NCI-H510A treated with DMSO at 0.1 percent for 48 hours (cell line): ENCODE measurements at places on chromosomes 1 and 21.

DNA sequence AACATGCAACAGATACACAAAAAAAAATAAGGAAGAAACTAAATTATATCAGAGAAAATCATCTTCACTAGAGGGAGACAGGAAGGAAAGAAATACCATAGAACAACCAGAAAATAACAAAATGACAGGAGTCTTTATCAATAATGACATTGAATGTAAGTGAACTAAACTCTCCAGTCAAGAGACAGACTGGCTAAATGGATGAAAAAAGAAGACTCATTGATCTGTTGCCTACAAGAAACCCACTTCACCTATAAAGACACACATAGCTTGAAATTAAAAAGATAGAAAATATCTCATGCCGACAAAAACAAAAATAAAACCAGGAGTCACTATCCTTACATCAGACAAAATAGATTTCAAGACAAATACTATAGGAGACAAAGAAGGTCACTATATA lies 593.1 kb upstream of the USP24 start:
- no peak for DNase-seq

DNA sequence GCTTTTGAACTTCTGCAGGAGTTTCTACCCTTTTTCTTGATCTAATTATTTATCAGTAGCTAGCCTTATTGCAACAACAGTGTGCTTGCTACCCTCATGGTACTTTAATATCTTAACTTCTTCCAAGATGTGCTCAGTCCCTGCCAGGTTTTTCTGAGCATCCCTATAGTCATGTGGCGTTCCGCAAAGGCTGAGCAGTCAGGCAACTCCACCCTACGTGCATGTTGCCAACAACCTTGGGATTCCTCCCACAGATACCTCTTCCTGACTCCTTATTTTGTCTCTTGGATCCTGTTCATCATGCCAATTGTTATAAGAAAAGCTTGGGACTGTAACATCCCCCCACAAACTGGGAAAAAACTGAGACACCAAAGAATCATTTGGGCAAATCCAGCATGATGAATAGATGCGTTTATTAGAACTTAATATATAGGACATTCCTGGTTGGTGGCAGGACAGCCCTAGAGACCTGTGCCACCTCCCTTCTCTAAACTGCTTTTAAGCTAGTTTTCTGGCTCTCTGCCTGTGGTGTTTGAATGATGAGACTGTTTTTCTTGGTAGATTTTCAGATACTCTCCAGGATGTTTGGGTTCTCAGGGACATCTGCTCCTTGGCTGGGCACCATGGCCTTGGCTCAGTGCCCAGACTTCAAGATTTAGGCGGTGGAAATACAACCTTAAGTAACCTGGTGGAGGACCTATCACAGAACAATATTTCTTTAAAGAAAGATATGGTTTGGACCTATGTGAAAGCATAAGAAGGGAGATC lies 27.1 kb upstream of the KCTD3 start:
- no peak for DNase-seq

DNA sequence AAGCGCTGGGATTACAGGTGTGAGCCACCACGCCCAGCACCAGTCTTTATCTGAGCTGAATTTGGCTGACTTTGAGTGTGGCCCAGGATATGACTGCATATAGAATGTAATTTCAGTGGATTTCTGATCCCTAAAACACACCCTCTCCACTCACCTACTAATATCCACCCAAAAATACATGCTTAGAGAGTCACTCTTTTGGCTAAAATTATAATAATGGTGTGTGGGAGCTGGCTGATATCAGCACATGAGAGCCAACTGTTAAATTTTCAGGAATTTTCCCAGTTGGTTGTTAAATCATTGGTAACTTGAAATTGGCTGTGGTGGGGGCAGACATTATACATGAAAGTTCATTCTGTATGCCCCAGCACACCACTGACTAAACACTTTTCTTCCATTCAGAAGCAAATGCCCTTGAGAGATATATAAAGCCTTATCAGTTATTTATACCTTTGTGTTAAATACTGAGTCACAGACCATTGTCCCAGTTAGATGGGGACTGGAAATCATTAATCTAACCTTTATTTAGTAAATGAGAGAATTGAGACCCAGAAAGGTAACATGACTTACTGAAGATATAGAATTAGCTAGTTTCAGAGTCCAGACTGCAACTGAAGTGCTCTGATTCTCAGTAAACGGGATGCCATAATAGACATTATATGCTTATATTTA lies 9.9 kb upstream of the CD247 start:
- DNase-seq = no peak

- DNase-seq = no peak
Measured at GRCh38 chr1:216688127-216688657, 35.0 kb downstream of the ESRRG start.

DNA sequence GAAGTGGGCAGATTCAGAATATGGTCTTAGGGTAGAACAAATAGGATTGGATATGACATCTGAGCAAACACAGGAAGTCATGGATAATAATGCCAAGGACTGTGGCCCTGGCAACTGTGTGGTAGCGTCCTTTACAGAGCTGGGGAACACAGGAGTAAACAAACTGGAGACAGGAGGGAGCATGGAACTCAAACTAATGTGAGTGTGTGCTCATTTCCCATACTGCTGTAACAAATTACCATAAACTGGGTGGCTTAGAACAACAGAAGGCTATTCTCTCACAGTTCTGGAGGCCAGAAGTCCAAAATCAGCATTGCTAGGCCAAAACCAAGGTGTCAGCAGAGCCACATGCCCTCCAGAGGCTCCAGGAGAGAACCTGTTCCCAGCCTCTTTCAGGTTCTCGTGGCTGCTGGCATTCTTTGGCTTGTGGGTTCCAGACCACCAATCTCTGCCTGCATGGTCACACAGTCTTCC lies 106.4 kb downstream of the TGFBR3 start:
- peak; percentile 77 for DNase-seq

DNA sequence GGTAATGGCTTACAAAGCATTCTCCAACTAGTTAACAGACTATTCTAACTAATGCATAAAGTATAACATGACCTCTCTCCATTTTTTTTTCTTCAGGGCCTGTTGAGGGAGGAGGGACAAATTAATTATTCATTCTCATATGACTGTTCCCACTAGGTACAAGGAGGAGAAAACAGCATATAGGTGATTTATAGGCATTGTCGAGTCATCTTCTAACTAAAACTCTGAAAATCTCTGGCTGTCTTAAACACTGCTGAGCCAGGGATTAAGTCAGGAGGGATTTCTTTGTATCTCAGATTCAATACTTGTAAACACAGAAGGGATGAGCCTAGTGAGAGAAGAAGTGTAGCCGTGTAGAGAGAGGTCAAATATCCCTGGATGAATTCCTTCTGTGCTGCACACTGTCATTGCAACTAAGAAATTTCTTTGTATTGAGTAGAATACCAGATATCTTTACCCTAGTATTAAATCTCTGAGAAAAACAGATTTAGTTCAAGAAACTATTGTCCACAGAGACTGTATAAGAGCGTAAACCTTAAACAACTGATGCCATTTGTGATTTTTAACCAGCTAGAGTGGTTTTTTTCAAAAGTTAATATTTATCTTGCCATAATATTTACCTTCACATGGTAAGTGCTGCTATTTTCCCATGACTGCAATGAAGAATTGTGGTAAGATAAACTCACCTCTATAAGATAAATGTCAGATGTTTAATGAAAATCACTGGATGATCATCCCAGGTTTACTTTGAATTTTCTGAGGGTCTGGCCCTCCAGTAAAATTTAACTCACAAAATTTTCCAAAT lies 465.3 kb downstream of the RWDD3 start:
- DNase-seq = no peak

DNA sequence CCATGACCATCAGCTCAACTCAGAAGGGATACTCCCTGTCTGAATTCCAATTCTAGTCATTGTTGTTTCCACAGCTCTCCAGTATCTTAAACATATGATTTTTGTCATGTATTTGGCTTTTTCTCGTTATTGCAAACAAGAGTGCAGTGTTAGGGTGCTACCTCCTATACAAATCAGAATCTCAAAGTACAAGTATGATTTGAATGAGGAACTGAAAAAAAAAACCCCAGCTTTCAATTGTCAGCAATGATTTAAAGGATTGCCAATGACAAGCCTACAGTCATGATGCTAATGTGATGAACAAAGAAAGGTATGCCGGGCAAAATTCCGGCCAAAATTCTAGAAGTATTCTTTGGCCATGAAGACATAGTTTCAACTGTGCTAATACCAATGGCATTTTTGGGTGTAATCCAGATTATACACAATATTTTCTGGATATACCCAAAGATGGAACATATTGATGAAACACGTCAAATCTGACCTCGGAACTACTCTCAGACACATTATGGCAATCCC lies 14.9 kb downstream of the TMEM35B start:
- DNase-seq = no peak

GRCh38 chr1:182698971-182699370 lies 14.6 kb upstream of the RGS8 start:
- DNase-seq = no peak

DNA sequence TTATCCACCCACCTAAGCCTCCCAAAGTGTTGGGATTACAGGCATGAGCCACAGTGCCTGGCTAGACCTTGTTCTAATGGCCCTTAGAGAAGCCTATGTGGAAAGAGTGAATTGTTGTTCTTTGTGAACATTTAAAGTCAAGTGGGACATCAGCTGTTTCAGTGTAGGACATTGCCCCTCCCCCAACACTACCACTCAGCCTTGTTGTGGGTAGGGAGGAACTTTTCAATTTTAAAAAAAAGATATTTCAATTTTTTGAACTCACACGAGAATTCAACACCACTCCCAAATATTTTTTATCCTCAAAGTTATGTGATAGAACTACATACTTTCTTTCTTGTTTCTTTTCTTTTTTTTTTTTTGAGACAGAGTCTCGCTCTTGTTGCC lies 36.7 kb upstream of the TMEM222 start:
- DNase-seq = no peak

GRCh38 chr1:240711020-240711419 lies 99.1 kb upstream of the GREM2 start:
- DNase-seq = no peak

DNA sequence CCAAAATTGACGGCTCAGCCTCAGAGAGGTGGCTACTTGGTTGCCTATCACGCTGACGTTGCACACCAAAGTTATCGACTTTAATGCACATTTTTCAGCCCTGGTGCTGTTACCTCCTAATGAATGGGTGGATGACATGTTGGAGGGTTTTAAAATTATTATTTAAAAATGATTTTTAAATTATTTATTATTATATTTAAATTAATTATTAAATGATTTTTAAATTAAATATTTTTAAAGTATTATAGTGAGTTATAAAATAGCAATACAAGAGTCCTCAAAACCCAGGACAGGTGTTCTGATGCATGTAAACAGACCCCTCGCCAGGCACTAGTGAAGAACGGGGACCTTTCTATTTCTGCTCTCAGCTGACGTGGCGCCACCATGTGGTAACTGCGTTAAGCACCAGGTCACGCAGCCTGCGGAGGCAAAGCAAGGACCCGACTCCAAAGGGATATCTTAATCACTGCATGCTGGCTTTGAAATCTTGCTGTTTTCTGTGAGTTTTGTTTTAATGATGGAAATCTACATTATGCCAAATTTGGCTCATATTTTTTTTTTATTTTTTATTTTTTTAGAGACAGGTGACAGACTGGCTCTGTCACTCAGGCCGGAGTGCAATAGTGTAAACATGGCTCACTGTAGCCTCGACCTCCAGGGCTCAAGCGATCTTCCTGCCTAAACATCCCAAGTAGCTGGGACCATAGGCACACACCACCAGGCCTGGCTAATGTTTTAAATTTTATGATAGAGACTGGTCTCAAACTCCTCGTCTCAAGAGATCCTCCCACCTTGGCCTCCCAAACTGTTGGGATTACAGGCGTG lies 22.6 kb downstream of the CASP9 start:
- DNase-seq = peak; percentile 93

- no peak for DNase-seq
Measured at GRCh38 chr1:41939194-41939593, 20.5 kb upstream of the HIVEP3 start.

- DNase-seq = no peak
Measured at GRCh38 chr21:23247334-23247733, 2249.1 kb downstream of the NCAM2 start.

GRCh38 chr21:45211661-45212060 lies 76.0 kb downstream of the POFUT2 start:
- no peak for DNase-seq

DNA sequence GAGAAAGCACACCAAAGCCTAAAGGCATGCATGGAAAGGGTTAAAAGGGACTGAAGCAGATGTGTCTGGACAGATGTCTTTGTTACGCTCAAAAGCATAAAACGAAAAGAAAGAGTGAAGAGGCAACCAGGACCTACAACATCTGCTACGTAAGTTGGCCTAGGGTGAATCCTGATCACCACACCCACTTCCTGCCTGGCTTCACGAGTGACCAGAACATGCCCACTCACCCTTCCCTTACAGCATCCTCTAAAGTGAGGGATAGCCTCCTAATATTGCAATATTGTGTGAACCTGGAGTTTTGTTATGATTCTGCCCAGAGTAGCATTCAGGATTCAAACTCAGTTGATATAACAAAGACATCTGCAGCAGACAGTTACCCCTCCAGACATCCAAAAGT lies 10.6 kb upstream of the OLIG2 start:
- no peak for DNase-seq

- no peak for DNase-seq
Measured at GRCh38 chr21:33127868-33128242, 57.9 kb downstream of the OLIG1 start.

GRCh38 chr1:212225416-212225815 lies 59.8 kb upstream of the PPP2R5A start:
- DNase-seq = no peak

- DNase-seq = no peak
Measured at GRCh38 chr1:91054780-91055481, 33.1 kb upstream of the ZNF644 start.

DNA sequence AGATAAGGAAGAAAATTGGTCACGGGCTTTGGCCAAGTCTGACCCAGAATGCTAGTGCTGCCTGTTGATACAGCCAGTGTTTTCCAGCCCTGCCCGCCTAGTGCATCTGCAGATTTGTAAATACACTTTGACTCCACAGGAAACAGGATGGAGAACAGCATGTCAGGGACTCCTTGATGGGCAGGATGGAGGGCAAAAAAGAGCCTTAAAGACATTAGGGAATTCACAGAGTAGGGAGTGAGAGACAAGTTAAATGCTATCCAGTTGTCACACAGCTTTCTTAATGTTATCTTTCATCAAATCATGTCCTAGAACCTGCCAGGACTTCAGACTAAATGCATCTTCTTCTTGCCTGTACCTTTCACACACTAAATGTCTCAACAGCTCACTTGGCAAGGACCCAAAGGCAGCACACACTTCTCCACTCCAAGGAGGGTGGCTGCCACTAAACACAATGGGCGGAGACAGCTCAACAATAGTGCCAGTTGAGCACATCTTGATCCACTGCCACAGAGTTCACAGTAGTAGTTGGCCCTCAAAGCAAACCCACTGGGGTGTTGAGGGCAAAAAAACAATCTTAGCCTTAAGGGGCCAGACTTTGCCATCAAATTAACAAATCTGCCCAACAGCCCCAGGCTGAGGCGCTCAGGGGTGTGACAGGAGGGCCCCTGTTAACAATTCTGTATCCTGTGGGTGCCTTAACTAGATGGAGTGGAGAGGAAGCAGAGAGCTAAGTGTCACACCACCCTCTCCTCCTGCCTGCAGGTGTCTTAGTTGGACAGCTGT lies 2.7 kb downstream of the HIVEP3 start:
- DNase-seq = peak; percentile 69
